NCI-H1436 treated with DMSO at 0.1 percent for 48 hours (cell line): ENCODE measurements at places on chromosomes 5 and 9.

- DNase-seq: no peak
Measured at GRCh38 chr9:19994296-19994695, 205.5 kb upstream of the SLC24A2 start.

GRCh38 chr5:68240771-68241170 is 25.2 kb downstream of the PIK3R1 start:
- DNase-seq: no peak

DNA sequence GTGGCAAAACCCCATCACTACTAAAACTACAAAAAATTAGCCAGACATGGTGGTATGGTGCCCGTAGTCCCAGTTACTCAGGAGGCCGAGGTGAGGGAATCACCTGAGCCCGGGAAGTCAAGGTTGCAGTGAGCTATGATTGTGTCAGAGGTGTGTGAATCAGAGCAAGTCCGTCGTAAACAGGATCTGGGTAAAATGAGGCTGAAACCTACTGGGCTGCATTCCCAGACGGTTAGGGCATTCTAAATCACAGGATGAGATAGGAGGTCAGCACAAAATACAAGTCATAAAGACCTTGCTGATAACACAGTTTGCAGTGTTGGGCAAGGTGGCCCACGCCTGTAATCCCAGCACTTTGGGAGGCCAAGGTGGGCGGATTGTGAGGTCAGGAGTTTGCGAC is 1.9 kb upstream of the CLTB start:
- no peak for DNase-seq

- no peak for DNase-seq
Measured at GRCh38 chr9:137160716-137161557, 8.9 kb downstream of the LRRC26 start.

GRCh38 chr9:116939614-116940013 is 252.5 kb downstream of the TRIM32 start:
- no peak for DNase-seq

DNA sequence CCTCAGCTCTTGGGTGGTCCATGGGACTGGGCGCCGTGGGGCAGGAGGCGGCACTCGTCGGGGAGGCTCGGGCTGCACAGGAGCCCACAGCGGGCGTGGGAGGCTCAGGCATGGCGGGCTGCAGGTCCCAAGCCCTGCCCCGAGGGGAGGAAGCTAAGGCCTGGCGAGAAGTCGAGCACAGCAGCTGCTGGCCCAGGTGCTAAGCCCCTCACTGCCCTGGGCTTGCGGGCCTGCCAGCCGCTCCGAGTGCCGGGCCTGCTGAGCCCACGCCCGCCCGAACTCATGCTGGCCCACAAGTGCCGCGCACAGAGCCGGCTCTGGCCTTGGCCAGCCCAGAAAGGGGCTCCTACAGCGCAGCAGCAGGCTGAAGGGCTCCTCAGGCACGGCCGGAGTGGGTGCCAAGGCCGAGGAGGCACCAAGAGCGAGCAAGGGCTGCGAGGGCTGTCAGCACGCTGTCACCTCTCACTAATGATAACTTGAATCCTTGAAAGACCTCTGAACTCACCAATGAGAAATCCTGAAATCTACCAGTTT is 1506.8 kb upstream of the WWC1 start:
- DNase-seq: no peak

- no peak for DNase-seq
Measured at GRCh38 chr5:40446910-40447309, 232.8 kb upstream of the PTGER4 start.

- no peak for DNase-seq
Measured at GRCh38 chr5:169923988-169924387, 56.3 kb downstream of the INSYN2B start.

DNA sequence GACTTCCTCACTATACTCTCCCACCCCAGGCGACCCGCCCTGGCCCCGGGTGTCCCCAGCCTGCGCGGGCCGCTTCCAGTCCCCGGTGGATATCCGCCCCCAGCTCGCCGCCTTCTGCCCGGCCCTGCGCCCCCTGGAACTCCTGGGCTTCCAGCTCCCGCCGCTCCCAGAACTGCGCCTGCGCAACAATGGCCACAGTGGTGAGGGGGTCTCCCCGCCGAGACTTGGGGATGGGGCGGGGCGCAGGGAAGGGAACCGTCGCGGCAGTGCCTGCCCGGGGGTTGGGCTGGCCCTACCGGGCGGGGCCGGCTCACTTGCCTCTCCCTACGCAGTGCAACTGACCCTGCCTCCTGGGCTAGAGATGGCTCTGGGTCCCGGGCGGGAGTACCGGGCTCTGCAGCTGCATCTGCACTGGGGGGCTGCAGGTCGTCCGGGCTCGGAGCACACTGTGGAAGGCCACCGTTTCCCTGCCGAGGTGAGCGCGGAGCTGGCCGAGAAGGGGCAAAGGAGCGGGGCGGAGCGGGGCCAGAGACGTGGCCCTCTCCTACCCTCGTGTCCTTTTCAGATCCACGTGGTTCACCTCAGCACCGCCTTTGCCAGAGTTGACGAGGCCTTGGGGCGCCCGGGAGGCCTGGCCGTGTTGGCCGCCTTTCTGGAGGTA is 2.1 kb downstream of the CA9 start:
- no peak for DNase-seq

DNA sequence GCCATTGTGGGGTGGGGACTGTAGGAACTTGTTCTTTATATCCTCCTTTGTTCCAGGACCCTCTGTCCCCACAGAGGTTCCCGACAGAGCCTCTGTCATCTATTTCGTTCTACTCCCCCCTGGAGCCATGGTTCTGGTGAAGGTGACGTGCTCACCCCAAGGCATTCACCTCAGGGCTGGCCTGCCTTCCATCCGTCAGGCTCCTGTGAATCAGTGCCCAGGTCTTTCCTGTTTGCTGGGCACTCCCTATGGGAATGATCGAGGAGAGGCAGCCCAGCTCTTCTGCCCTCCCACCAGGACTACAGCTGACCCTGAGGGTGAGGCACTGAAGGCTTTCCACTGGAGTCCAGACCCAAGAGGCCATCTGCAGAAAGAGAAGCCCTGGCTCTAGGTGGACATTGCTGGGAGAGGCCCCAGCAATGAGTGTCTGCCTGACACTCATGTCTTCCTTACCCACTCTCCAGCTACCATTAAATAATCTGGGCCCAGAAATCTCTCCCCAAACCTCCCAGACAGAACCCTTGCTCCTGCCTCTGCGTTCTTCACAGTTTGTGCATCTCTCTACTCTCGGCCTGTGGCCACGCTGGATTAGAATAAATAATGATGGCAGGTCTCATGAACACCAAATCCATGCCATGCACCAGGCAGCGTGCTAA is 214.2 kb downstream of the FSTL4 start:
- DNase-seq: no peak

DNA sequence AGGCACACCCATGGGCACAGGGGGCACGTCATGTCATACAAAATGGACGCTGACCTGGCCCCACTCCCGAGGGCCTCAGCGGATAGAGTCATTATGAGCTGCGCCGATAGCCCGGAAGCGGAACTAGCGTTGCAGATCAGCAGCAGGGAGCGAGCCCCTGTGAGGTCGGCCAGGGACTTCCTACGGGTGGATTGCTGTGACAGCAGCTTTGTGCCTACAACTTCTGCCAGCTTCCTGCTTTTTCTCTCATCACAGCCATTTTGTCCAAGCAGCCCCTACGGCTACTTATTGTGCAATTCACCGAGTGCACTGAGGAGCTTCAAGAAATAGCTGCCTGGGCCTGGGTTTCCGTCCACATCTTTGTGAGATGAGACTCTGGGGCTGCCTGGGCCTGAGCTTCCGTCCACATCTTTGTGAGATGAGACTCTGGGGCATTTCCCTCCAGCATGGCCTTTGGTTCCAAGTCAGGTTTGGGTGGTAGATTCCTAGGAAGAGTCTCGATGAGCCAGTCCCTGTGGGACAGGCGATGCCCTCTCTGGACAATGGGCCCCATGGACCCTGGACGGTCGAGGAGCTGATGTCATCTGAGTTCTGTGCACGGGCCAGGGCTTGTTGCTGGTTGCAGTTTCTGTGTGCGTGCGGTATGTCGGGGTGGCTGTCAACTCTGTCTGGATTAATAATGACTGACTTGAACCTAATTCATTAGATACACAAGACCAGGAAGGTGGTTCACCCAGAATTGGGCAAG is 67.0 kb upstream of the GNE start:
- no peak for DNase-seq

- no peak for DNase-seq
Measured at GRCh38 chr5:59800347-59800893, 93.1 kb downstream of the PDE4D start.

GRCh38 chr5:143586781-143587362 is 183.4 kb upstream of the NR3C1 start:
- no peak for DNase-seq

- no peak for DNase-seq
Measured at GRCh38 chr5:131966551-131966950, 21.1 kb upstream of the MEIKIN start.

- peak; percentile 20 for DNase-seq
Measured at GRCh38 chr9:108811944-108812343, 43.8 kb downstream of the ACTL7B start.

DNA sequence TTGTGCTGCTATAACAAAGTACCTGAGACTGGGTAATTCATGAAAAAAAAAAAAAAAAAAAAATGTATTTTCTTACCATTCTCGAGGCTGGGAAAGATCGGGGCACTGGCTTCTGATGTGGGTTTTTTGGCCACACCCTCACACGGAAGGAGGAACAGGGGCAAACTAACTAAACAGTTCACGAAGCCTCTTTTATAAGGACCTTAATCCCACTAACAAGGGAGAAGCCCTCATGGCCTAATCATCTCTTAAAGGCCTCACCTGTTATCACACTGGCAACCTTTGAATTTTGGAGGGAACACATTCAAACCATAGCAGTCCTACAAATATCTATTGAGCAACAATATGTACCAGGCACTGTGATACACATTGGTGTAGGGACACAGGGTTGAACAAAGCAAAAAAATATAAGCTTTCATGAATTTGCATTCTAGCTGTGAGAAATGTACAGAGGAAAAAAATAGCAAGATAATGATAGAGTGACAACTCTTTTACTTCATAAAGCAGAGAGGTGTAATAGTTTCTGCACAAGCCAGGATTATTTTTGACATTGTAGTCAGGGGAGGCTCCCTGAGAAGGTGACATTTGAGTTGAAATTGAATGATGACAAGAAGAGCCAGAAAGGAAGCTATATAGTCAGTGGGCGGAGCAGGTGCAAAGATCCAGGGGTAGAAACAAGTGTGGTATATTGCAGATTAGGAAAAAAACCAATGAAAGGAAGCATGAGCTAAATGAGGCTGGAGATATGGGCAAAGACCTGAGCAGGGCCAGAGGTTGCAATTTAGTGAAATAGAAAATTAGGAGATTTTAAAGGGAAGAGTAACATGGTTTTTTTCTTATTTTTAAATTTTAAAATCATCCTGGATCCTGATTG is 68.1 kb upstream of the GRAMD2B start:
- DNase-seq: no peak

DNA sequence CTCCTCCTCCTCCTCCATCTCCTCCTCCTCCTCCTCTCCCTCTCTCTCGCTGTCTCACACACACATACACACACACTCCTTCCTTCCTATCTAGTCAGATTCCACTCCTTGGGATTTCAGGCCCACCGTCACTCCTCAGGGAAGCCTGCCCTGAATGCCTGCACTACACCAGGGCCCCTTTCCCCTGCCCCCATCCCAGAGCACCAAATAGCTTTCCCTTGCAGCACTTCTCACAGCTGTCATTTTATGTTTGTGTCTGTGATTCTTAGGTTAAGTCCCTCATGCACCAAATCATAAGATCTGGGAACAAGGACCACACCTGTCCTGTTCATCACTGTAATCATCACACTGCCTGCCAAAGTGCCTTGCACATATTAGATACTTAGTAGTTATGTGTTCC is 86.5 kb upstream of the GABRP start:
- no peak for DNase-seq

DNA sequence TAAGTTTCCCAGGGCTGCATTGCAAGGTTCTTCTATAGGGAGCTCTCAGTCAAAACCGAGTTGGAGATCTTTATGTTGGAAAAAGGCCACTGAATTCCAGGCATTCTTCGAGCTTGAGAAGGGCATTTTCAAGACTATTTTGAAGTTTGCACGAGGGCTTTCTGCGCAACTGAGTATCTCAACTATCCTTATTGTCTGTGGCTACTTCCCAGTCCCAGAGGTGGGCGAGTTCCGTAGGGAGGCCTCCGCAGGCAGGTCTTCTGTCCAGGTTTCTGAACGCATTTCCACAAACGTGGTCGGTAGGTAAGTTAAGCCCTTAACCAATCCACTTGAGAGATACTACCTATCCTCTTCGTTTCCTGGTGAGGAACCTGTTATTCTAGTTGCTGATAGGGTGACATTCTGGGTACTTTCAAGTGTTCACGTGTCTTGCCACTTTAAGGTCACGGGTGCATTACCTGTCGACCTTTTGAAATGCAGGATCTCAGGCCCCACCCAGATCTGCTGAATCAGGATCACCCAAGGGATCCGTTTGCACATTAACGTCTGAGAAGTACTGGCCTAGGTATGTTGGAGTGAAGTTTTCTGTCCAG is 51.4 kb upstream of the TJP2 start:
- no peak for DNase-seq

DNA sequence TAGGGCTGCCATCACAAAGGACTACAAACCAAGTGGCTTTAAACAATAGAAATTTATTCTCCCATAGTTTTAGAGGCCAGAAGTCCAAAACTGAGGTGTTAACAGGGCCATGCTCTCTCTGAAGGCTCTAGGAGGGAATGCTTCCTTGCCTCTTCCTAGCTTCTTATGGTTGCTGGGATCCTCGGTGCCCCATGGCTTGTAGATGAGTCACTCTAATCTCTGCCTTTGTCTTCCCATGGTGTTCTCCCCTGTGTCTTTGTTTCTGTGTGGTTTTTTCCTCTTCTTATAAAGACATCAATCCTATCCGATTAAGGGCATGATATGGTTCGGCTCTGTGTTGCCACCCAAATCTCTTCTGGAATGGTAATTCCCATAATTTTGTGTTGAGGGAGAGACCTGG is 178.8 kb upstream of the NREP start:
- DNase-seq: no peak

DNA sequence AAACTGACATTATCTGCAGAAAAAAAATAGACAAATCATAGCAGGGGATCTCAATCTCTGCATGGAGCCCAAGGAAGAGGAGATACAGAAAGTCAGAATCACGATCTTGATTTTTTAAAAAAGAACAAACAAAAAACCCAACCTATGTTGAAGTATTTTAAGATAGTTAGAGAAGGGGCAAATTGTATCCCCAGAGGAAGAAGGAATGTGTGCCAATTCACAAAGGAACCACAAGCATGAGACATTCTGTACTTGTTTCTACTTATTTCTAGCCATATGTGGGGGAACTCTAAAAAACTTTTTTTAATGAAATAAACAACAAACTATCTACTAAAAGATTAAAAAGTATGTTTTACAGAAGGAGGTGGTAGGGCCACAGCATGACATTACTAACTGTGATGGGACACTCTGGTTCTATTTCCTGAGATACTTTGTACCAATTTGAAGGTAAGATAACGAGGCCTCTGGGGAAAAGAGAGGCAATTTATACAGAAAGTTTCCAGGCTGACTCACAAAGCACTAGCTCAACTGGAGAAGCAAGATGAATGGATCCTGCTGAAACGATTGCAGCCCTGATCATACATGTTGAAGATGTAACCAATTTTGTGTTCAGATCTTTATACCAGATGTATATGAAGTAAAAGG is 22.5 kb downstream of the RANBP3L start:
- DNase-seq: no peak

- DNase-seq: no peak
Measured at GRCh38 chr5:31880449-31880848, 241.5 kb downstream of the PDZD2 start.

- DNase-seq: no peak
Measured at GRCh38 chr9:80352967-80353366, 781.2 kb downstream of the TLE4 start.
